ENCODE measurements at places on chromosomes 2 and 18.

GRCh38 chr2:136122661-136123060 lies 4.7 kb upstream of the CXCR4 start:
- no peak for DNase-seq

DNA sequence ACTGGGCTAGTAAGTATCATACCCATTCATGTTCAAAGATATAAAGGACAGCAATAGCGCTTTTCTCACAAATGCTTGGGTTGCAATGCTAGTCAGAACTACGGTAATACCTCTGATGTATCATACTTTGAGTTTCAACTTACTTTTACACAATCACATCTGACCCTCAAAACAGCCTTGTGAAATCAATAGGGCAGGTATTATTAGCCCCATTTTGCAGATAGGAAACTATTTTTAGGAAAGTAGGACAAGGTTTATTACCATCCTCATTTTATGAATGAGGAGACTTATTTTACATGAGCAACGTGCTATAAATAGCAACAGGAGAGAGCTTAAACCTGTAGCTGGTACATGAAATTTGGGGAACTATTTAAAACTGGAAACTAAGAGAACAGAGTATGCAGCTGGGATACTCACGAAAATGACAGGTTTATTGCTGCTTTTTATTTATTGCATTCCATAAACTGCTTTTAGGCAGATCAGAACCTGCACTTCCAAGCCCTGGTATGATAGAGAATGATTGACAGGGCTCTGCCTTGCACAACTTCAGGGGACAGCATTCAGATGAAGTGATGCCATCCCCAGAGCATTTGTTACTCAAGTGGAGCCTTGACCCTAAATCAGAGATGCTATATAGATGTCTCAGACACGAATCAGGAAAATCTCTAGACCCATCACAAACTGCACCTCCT lies 42.4 kb upstream of the PPM1B start:
- no peak for DNase-seq

GRCh38 chr2:205187731-205188130 lies 494.6 kb upstream of the NRP2 start:
- DNase-seq: no peak

DNA sequence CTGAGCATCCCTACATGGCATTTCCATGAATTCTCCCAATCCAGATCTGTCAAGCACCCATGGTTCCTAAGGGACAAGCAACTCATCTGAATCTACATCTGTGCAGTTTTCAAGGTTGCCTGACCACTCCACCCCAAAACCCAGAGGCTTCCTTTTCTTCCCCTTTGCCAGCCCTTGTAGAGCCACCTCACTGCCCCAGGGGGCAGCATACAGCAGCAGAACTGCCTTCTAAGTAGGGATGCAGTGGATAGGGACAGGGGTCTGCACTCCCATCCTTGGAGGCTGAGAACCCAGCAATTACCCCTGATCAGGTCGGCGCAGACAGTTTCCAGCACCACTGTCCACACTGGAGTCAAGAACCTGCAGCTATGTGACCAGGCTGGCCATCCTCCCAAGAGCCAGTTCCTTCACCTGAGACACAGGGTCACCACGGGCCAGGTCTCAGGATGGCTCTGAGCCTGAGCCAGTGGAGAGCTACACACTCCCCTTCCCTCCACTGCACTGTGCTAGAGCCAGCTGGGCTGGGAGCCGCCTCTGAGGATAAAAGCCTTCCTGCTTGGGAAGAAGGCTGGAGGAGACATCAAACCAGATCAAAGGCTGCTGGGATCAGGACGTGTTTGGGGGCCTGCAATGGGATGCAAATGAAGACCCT lies 283.1 kb downstream of the CELF4 start:
- DNase-seq: no peak

DNA sequence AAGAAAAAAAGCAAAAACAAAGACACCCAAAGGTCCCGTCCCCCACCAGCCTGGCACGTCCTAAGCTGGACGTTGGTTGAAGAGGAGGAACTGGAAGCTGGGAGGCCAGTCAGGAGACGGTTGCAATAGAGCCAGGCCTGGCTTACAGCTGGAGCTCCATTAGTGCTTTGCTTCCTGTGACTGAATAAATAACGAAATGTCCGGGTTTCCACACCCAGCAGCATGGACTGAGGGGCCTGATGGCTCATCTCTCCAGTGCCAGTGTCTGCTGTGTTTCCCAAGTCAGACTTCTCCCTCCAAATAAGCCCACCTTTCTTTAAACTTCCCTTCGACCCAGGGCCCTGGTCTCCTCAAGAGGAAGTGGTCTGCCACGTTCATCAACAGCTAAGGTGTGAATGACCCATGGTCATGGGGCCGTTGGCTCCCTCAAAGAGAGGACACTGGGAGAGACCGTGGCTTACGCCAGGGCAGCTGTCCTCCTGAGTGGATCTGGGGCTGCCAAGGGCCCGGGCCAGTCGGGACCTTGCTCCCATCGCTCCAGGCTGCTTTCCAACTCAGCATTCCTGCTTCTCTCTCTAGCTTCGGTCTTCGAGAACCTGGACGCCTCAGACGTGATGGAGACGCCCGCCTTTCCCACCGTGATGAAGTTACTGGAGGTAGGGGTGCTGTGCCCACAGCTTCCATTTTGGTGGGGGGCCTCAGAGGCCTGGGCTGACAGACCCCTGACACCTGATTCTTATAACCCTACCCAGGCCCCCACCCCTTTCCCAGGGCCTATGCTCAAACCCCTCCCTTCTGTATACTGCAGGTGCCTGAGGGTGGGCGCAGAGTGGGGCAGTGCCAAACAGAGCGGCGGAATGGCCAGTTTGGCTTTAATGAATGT lies 44.9 kb downstream of the MYO7B start:
- peak; percentile 53 for DNase-seq

DNA sequence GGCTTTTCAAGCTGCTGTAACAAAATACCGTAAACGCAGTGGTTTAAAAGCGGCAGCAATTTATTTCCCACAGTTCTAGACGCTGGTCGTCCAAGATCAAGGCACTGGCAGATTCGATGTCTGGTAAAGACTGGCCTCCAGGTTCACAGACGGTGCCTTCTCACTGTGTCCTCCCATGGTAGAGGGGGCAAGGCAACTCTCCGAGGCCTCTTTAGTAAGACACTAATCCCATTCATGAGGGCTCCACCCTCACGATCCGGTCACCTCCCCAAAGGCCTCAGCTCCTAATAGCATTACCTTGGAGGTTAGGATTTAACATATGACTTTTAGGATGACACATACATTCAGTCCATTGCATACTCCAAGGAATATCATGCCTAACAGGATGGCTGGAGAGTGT lies 117.2 kb downstream of the SH3RF3 start:
- DNase-seq: no peak

- DNase-seq: no peak
Observed at GRCh38 chr2:121976926-121977325, 221.5 kb downstream of the TSN start.

GRCh38 chr2:161209902-161210301 lies 49.7 kb downstream of the TANK start:
- DNase-seq: no peak

DNA sequence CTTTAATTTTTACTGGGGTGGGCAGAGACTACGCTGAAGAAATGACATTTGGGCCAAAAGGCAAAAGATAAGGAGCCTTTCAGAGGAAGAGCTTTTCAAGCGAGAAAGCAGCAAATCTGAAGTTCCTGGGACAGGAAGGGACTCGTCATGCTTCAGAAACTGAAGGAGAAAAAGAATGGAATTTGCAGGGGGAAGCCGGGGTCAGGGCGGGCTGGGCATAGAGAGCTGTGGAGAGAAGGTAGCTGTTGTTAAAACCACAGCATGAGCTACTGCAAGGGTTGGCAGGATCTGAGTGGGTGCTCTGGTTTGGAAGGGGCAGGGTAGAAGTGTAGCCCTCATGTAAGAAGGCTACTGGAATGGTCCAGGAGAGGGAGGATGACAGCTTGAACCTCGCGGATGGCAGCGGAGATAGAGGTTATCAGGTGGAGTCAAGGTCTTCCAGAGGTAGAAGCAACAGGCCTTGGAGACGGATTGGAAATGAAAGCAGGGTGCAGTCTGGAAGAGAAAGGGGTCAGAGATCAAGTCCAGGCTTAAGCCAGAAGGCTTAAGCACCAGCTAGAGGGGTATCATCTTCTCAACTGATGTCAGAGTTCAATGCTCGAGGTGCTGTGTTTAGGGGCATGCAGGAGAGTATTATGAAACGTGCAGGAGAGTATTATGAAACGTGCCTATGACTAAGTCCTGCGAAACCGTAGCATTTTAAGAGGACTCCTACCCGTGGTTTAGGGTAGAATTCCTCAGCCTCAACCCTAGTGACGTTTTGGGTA lies 18.9 kb downstream of the ATP8B1 start:
- DNase-seq: no peak

DNA sequence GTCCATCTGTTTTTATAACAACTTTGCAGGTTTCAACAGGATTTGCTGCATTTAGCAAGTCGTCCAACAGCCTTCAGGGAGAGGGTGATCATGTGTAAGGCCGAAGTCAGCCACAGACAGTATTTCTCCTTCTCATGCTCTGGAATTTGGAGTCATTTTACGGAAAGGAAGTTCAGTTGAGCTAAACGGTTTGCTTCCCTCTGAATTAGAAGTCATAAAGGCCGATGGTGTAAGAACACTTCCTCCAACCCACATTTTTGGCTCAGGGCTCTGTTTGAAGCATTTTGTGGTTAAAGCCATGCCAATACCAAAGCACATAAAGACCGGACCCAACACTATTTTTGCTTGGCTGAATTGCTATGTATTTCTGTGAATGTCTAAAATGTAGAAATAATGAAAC lies 129.5 kb downstream of the TMEM182 start:
- no peak for DNase-seq

- DNase-seq: no peak
Observed at GRCh38 chr2:168671932-168672331, 130.5 kb upstream of the NOSTRIN start.

- DNase-seq: no peak
Observed at GRCh38 chr2:104375206-104375605, 478.7 kb upstream of the POU3F3 start.

DNA sequence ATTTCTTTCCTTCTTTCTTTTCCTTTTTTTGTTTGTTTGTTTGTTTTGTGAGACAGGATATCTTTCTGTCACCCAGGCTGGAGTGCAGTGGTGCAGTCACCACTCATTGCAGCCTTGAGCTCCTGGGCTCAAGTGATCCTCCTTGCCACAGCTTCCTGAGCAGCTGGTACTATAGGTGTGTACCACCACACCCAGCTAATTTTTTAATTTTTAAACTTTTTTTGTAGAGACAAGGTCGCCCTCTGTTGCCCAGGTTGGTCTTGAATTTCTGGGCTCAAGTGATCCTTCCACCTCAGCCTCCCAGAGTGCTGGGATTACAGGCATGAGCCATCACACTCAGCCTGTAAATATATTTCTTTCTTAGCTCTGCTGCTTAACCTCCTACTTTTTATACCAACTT lies 83.4 kb upstream of the CYP20A1 start:
- no peak for DNase-seq

DNA sequence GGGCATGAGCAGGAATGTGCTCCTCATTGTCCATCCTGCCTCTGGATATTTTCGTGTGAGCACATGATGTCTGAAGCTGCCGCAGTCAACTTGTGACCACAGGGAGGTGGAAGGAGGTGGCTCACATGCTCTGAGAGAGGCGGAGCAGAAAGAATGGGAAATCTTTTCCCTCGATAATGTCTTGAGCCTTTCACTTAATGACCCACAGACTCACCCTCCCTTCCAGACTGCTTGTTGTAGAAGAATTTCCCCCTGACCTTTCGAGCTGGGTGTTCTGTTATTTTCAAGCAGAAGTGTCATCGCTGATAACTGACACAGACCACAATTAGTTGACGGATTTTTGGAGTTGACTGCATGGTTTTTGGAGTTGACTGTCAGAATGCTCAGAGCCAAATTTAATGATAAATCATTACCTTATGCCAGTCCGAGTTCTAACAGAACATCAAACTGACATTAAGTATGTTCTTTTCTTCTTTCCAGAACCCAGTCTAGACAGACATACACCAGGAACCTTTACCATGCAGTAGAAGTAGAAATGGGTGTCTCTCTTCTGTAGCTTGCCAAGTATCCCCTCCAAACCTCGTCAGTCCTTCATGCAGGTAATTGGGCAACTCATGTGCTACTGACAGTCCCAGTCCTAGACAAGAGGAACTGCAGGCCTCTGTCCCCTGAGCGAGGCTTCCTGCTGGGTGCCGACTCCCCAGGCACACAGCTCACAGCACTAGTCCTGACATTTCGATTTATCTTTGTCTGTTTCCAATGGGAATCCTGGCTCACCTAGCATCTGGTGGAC lies 29.4 kb upstream of the RTTN start:
- DNase-seq: no peak

DNA sequence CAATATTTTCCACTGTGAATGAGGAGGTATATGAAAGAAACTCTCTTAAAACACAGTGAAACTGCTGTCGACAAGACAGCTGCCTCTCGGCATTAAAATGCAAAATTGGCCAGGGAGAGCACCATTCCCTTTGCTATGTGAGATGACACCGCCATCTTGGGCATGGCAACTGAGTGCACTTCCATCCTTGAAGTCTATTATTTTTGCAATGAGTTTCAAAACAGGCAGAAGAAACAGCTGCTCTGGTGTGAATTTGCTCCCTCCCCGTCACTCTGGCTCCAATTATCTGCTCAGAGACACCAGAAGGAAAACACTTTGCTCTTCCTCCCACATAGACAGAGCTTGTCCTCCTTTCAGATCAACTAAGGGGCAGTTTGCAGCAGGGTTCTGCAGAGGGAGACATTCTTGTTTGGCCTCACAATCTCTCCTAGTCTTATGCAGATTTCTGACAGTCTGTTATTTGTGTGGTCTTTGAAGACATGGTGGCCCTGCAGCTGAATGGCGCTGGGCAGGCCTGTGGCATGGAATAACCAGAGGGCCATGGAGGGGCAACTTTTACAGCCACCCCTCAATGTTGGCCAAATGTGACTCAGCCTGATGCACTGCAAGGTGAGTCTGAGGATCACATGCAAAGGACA lies 48.6 kb upstream of the SEC11C start:
- DNase-seq: no peak

DNA sequence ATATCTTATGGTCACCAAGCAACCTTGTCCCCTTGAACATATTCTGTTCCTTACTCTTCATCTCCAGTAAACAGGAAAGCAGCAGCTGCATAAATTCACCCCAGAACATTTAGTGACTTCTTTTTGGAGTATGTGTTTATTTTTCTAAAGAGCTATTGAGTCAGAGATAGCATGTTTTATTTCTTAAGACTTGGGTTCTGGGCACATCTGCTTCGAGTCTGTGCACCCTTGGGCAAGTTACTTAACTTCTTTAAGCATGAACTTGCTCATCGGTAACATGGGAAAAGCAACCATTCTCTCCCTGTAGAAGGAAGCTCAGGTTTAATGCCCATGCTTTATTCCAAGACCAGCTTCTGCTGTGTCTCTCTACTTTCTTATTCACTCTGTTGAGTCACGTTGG lies 309.3 kb upstream of the MEX3C start:
- no peak for DNase-seq
